ENCODE measurements at places on chromosomes 16 and 17.

DNA sequence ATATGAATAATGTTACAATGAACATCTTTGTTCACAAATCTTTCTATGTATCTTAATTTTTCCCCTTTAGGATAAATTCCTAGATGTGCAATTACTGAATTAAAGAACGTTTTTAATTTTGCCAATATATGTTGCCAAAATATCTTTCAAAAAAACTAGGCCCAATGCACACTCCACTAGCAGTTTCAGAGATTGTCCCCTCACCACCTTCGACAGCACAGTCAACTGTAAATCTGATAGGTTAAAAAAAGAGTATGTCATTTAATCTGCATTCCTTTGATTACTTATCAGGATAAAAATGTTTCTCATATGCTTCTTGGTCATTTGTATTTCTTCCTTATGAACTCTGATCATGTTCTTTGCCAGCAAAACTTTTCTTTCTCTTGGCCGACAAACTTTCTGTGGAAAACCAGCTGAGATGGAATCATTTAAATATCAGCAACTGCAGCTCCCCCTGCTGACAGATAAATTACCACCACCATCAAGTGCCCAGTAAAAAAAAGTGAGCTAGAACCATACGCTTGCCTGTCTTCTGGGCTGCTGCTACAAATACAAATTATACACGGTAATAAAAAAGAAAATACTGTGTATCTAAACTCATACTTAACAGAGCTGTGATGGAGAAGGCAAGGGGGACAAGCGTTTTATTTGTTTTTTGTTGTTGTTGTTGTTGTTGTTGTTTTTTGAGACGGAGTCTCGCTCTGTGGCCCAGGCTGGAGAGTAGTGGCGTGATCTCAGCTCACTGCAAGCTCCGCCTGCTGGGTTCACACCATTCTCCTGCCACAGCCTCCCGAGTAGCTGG, 19.6 kb upstream of the KANSL1 start:
- DNase-seq, result no peak
- H3K4me3 ChIP-seq, result no peak overlapping the region
- no peaks in the 10 kb centered on the region for H3K27me3 ChIP-seq
- no peak overlapping the region for H3K27ac ChIP-seq
- no peaks in the 10 kb centered on the region for H3K4me1 ChIP-seq
- peaks cover 20% of the 10 kb centered on the region for H3K36me3 ChIP-seq

- no peaks in the 10 kb centered on the region for H3K27me3 ChIP-seq
- DNase-seq, result no peak
- H3K4me3 ChIP-seq, result no peak overlapping the region
- no peak overlapping the region for H3K27ac ChIP-seq
- peaks cover 4% of the 10 kb centered on the region for H3K4me1 ChIP-seq
Measured at GRCh38 chr16:84766978-84767773, 52.6 kb upstream of the CRISPLD2 start.

DNA sequence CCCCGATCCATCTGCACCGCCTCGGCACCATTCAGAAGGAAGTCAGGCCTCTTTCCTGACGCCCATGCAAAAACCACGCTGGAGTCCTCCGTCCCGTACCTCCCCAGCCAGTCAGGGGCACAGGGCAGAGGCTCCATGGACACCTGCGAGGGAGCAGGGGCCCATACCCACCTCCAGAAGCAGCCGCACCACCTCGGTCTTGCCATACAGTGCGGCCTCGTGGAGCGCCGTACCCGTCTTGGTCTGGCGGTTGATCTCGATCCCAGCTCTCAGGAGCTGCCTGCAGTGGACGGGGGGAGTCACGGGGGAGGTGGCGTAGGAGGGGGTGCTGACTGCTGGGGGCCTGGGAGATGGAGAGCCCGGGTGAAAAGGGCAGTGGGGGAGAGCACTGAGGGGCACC, 9.2 kb downstream of the CASKIN2 start:
- H3K36me3 ChIP-seq, result peaks cover 92% of the 10 kb centered on the region
- H3K27me3 ChIP-seq, result no peaks in the 10 kb centered on the region
- no peak overlapping the region for H3K27ac ChIP-seq
- no peak overlapping the region for H3K4me3 ChIP-seq

- H3K27ac ChIP-seq, result no peak overlapping the region
- H3K4me1 ChIP-seq, result no peaks in the 10 kb centered on the region
- H3K4me3 ChIP-seq, result no peak overlapping the region
Measured at GRCh38 chr16:55248058-55248457, 75.9 kb upstream of the IRX6 start.

- no peak overlapping the region for H3K27ac ChIP-seq
- no peak for DNase-seq
- H3K36me3 ChIP-seq, result no peaks in the 10 kb centered on the region
- H3K4me1 ChIP-seq, result no peaks in the 10 kb centered on the region
- no peaks in the 10 kb centered on the region for H3K27me3 ChIP-seq
Measured at GRCh38 chr17:58913552-58913951, 157.9 kb downstream of the PPM1E start.

- H3K36me3 ChIP-seq, result no peaks in the 10 kb centered on the region
- H3K27ac ChIP-seq, result no peak overlapping the region
- H3K4me3 ChIP-seq, result no peak overlapping the region
- H3K4me1 ChIP-seq, result peaks cover 35% of the 10 kb centered on the region
Measured at GRCh38 chr17:74921769-74922168, 1.3 kb downstream of the USH1G start.

DNA sequence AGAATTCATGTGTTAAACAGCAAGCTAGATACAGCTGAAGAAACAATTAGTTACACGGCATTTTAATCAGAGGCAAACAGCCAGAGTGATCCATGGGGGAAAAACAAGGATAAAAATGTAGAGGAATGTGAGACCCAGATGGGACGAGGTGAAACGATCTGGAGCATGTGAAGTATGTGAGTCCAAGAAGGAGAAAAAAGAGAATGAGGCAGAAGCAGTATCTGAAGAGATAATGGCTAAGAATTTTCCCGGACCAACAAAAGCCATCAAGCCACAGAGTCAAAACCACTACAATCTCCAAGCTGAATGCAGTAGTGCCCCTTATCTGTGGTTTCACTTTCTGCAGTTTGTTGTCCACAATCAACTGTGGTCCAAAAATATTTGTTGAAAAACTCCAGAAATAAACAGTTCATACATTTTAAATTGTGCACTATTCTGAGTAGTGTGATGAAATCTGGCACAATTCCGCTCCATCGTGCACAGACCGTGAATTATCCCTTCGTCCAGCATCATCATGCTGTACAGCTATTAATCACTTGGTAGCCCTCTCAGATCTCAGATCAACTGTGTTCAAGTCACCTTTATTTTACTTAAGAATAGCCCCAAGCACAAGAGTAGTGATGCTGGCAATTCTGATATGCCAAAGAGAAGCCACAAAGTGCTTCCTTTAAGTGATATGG, 18.8 kb downstream of the MYH10 start:
- H3K27ac ChIP-seq, result no peak overlapping the region
- no peaks in the 10 kb centered on the region for H3K27me3 ChIP-seq
- peaks cover 1% of the 10 kb centered on the region for H3K4me1 ChIP-seq
- no peak for DNase-seq

GRCh38 chr16:2709588-2709984, 10.4 kb downstream of the PRSS27 start:
- DNase-seq, result no peak
- H3K27me3 ChIP-seq, result no peaks in the 10 kb centered on the region
- no peak overlapping the region for H3K27ac ChIP-seq
- no peak overlapping the region for H3K4me3 ChIP-seq

- H3K4me1 ChIP-seq, result no peaks in the 10 kb centered on the region
- no peak overlapping the region for H3K27ac ChIP-seq
- no peaks in the 10 kb centered on the region for H3K27me3 ChIP-seq
- no peak for DNase-seq
- no peak overlapping the region for H3K4me3 ChIP-seq
- no peaks in the 10 kb centered on the region for H3K36me3 ChIP-seq
Measured at GRCh38 chr17:14451729-14452191, 150.9 kb downstream of the HS3ST3B1 start.

DNA sequence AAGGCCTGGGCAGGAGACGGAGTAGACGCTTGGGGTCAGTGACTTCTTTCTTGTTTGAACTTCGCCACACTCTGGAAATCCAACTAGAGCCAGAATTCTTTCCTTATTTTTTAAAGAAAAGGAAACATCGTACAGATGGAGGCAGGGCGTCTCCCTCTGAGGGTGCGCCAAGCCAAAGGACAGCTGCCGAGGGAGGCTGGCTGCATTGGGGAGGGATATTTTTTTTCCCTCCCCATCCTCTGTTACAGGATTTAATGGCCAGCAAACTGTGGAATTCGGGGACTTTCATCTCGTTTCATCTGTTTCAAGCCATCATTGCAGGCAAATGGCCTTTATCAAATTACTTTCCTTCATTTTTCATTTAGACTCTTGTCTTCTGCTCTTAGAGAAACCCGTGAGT, 15.9 kb downstream of the CDK5R1 start:
- no peak overlapping the region for H3K27ac ChIP-seq
- no peak for DNase-seq
- H3K36me3 ChIP-seq, result peaks cover 4% of the 10 kb centered on the region
- peaks cover 22% of the 10 kb centered on the region for H3K4me1 ChIP-seq
- H3K27me3 ChIP-seq, result no peaks in the 10 kb centered on the region

GRCh38 chr16:80004113-80004512, 403.6 kb upstream of the MAF start:
- H3K27me3 ChIP-seq, result no peaks in the 10 kb centered on the region
- no peaks in the 10 kb centered on the region for H3K36me3 ChIP-seq
- no peaks in the 10 kb centered on the region for H3K4me1 ChIP-seq

- no peak for DNase-seq
- no peaks in the 10 kb centered on the region for H3K36me3 ChIP-seq
- H3K27me3 ChIP-seq, result no peaks in the 10 kb centered on the region
- H3K4me3 ChIP-seq, result no peak within 1 kb of the TSS
- H3K27ac ChIP-seq, result no peak within 1 kb of the TSS
- peaks cover 4% of the 10 kb centered on the region for H3K4me1 ChIP-seq
Measured at GRCh38 chr16:3065069-3065741, at the start of gene IL32. IL32 (plus strand) TSS chr16:3065640; CDS start chr16:3065812, 172 bp downstream.

DNA sequence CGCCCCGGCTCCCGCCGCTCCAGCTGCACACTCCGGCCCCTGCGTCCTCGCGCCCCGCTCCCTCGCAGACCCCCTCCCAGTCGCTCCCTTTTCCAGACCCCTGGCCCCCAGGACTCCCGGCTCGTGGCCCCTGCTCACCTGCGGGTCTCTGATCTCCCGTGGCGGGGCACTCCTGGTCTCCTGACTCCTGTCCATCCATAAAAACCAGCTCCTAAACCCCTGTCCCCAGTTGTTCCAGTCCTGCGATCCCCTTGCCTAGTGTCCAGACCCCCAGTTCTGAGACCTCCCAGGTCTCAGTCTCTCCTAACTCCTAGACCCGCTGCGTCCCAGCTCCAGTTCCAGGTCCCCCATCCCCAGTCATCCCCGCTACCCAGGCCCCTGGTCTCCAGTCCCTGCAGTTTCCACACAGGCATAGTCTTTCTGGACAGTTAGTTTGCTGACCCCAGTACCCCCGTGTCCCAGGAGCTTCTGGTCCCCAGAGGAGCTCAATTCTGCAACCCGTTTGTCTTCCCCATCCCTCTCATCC, 379 bp downstream of the SNX29 start:
- peak overlapping the region; percentile 95 for H3K4me3 ChIP-seq
- no peaks in the 10 kb centered on the region for H3K27me3 ChIP-seq
- H3K4me1 ChIP-seq, result peaks cover 21% of the 10 kb centered on the region
- DNase-seq, result no peak

DNA sequence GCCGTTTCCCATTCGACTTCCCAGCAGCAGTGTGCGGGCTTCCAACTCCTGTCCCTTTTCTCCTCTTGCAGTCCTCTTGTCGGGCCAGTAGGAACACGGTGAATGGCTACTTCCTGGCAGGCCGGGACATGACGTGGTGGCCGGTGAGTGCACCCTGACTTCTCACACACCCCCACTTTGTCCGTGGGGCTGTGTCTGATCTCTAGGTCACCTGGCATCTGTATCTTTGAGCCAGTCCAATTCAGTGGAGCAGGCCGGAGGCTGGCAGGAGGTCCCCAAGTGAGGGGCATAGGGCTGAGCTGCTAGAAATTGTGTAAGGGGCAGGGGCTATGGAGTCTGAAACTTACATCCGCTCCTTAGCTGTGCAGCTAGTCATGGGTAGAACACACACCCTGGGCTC, 6.6 kb downstream of the SLC5A10 start:
- no peak overlapping the region for H3K4me3 ChIP-seq
- H3K27ac ChIP-seq, result no peak overlapping the region
- no peaks in the 10 kb centered on the region for H3K27me3 ChIP-seq
- no peaks in the 10 kb centered on the region for H3K36me3 ChIP-seq

GRCh38 chr16:14486520-14487303, 143.3 kb downstream of the PARN start:
- DNase-seq, result peak; percentile 70
- peaks cover 4% of the 10 kb centered on the region for H3K36me3 ChIP-seq
- peak overlapping the region; percentile 2 for H3K4me3 ChIP-seq
- H3K4me1 ChIP-seq, result peaks cover 12% of the 10 kb centered on the region

GRCh38 chr16:22235839-22236745, 30.0 kb downstream of the EEF2K start:
- H3K4me3 ChIP-seq, result no peak overlapping the region
- peaks cover 16% of the 10 kb centered on the region for H3K36me3 ChIP-seq
- H3K27me3 ChIP-seq, result no peaks in the 10 kb centered on the region
- H3K4me1 ChIP-seq, result no peaks in the 10 kb centered on the region
- no peak overlapping the region for H3K27ac ChIP-seq

DNA sequence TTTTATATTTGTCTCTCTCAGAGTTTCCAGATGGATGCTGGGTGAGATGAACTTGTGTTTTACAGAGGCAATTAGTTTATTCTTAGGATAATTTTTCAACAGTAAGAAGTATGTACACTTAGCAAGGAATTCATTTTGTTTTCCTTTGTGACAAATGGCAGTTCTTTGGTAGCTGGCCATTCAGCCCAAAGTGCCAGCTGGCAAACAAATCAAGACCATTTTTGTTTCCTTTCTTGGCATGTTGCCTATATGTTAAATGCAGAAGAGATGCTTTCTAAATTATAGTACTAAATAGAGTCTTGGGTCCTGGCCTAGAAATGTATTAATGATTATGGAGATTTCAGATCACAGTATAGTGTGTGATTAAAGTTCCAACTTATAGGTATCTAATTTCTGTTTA, 337.1 kb downstream of the CNTNAP4 start:
- no peaks in the 10 kb centered on the region for H3K4me1 ChIP-seq
- no peaks in the 10 kb centered on the region for H3K27me3 ChIP-seq
- no peak overlapping the region for H3K4me3 ChIP-seq
- H3K36me3 ChIP-seq, result no peaks in the 10 kb centered on the region
- DNase-seq, result peak; percentile 58
- no peak overlapping the region for H3K27ac ChIP-seq

DNA sequence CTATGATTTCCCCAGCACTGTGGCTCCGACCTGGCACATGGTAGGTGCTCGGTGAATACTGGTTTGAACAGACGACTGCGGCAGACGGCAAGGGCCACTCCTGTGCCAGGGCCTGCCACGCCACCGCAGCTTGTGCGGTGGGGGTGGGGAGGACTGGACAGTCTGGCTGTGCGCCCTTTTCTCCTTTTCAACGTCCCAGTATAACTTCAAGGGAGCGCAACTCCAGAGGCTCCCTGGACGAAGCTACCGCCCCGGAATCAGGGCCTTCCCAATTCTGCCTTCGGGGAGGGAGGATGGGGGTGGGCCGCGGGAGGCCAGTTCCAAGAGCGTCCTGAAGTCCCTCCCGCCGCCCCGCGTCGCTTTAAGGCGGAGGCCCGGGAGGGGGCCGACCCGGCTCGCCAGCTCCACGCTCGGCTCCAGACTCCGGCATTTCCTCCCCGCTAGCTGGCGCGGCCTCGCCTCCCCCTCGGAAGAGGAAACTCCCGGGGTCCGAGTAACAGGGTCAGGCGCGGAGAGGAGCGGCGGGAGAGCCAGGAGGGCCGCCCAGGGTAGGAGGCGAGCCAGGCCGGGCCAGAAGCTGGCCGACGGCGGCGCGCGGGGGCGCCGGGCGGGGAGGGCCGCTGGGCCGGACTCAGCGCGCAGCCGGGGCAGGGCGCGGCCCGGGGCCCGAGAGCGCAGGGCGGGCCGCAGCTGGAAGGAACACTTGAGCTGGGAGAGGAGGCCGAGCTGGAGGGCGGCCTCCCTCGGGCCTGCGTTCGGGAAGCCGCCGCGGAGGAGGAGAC, at the start of gene ITPRIPL2:
TSS of gene ITPRIPL2 (plus strand) at position 388 of the 782 bp plus-strand sequence. CDS start 498 bp downstream, outside the sequence.
- peaks cover 21% of the 10 kb centered on the region for H3K27me3 ChIP-seq
- peak; percentile 38 for DNase-seq
- H3K4me3 ChIP-seq, result peak within 1 kb of the TSS; percentile 50
- H3K27ac ChIP-seq, result peak within 1 kb of the TSS; percentile 47
- peaks cover 27% of the 10 kb centered on the region for H3K4me1 ChIP-seq
- H3K36me3 ChIP-seq, result peaks cover 15% of the 10 kb centered on the region

Data from spinal cord (tissue), 10 donors.